ENCODE measurements at places on chromosomes 5 and 9. TPM values are rescaled to one million over a fixed set of nuclear protein-coding genes. Genes with fewer than 3 reads are reported as not detected.

GRCh38 chr5:143186623-143187022, 216.9 kb downstream of the NR3C1 start:
- DNase-seq = no peak

DNA sequence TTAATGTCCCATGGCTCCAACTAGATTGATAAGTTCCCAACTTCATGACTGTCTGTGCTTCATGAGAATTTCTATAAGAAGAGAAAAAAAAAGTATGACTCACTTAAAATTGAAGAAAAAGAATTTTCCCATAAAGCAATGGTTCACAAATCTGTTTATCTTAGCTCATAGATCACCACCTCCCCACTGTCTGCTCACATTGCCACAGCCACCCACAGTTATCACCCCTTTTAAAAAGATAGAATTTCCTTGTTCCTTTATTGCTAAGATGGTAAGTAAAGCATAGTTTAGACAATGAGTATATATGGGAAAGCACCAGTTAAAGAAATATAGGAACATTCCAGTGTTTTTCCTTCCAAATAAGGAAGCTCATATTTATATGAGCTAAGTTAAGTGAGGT, 67.1 kb downstream of the ALDH7A1 start:
- DNase-seq = no peak

- no peak for DNase-seq
These were observed 124.7 kb upstream of the LIFR start for GRCh38 chr5:38681029-38681706.

DNA sequence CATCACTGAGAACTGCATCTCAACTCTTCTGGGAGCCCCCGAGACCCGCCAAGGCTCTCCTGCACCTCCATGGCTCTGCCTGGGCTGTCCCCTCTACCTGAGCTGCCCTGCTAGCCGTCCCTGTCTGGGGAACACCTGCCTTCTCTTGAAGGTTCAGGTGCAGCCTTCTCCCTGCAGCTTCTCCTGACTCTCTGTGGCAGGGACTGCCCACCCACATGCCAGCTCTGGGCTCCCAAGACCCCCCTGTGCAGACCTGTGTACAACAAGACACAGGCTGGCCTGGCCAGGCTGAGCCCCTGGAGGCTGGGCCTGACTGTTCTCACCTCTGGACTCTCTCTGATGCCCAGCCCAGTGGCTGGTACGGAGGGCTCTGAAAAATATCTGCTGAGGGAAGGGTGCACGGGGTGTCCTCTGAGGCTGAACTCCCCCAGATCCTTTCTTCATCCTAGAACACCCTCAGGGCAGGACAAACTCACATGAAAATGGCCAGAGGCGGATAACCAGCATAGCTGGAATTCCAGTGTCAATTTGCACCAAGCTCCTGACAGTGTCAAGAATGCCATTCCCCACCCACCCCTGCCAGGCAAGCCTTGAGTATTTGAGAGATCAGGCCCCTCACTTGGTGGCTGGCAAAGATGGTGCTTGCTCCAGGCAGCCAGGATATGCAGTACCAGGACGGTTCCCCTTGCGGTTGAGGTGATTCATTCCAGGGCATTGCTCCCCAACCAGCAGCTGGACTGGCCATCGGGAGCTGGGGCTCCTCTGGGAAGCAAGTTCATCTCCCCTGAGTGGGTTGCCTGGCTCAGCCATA, 40.9 kb upstream of the SLC25A51 start:
- DNase-seq = peak; percentile 11

GRCh38 chr5:9498541-9499497, 47.1 kb downstream of the SEMA5A start:
- no peak for DNase-seq

DNA sequence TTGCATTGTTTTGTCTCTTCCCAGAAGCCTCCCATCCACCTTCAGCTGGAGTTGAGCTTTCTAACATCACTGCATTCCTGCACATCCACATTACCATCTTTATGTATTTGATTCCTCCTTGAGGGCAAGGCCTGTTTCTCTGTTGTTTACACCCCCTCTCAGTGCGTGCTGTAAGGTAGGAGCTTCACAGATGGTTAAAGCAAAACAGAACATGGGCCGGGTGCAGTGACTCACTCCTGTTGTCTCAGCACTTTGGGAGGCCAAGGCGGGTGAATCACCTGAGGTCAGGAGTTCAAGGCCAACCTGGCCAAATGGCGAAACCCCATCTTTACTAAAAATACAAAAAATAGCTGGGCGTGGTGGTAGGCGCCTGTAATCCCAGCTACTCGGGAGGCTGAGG, 110.9 kb downstream of the KCNIP1 start:
- DNase-seq = no peak

- no peak for DNase-seq
These were observed 175.7 kb downstream of the ARHGEF28 start for GRCh38 chr5:73801686-73802085.

GRCh38 chr9:3525096-3525835, 535 bp downstream of the RFX3 start:
- DNase-seq = no peak

DNA sequence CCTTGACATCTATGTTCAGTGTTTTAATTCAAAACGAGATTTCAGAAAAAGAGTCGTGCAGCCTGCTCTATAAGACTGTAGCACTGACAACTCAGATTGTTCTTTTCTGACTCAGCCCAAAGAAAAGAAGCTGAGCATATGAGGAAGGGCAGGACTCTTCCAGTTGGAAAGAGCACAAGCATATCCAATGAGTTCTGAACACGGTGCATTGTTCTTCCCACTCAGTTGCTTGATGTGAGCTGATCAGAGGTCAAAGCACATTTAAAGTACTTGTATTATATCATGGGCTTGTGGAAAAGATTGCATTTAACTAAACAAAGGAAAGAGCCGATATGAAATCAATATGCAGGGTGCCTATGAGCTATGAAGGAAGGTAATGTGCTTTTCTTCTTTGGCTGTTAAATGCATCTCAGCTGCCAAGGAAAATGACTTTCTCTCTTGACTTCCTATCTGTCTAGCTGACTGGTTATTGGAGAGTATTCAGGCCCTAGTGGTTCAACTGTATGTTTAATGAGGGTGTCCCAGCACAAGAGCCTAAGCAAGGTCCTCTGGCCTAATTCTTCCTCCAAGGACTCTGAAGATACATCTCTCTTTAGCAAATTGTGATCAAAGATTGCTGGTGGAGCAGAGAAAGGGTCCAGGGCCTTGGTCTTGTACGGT, 226.6 kb upstream of the PPP1R2B start:
- DNase-seq = no peak

- DNase-seq = no peak
These were observed 6.9 kb upstream of the NR5A1 start for GRCh38 chr9:124514125-124514524.

- no peak for DNase-seq
These were observed 154.5 kb downstream of the ARSB start for GRCh38 chr5:78830528-78831046.

GRCh38 chr9:137321726-137322361, 19.8 kb upstream of the NRARP start:
- no peak for DNase-seq

DNA sequence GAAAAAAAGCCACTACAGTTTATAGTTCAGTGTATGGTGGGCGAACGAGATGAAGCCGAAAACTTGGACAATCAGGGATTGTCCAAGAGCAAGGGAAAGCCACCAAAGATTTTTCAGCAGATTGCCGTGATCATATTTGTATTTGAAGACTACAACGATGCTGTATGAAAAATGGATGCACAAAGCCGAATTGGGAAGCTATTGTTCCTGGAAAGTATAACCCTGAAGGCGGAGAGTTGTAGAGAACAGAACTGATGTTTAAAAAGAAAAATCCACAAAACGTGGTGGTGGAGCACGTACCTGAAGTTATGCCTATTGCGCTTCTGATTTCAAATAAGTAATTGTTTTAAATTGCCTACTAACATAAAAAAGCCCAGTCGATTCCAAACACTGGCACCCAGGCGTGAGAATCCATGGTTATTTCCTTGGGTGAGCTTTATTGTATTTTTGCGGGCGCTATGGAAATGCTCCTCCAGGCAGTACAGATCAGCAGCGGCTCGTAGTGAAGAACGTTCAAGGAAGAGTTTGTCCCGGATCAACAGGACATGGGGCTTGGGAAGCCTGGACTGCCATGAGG, 772 bp upstream of the TARS1 start:
- DNase-seq = no peak

- DNase-seq = no peak
These were observed 9.3 kb downstream of the PCDHGA12 start for GRCh38 chr5:141439411-141440141.

Gene ANKDD1B
- 0.46 TPM for total RNA-seq

Gene PCDHGA6
- total RNA-seq = 4.9 TPM

Gene PCDHGA8
- 4.0 TPM for total RNA-seq

Gene EDIL3
- 3.2 TPM for total RNA-seq

Gene CCNO
- 0.14 TPM for total RNA-seq

Gene ALDOB
- 0.40 TPM for total RNA-seq

Gene DEPDC1B
- total RNA-seq = 0.24 TPM

Gene LRRC19
- total RNA-seq = not detected

Gene PTPN3
- total RNA-seq = 5.0 TPM

Gene CKMT2
- 1,016 TPM for total RNA-seq

Gene TLE1
- total RNA-seq = 16.2 TPM

Gene PCDHA1
- total RNA-seq = not detected

Gene ST8SIA4
- 4.1 TPM for total RNA-seq

Gene PCDHB2
- total RNA-seq = 1.9 TPM

Gene S1PR3
- 37.2 TPM for total RNA-seq

Gene UNC13B
- total RNA-seq = 23.4 TPM

Gene TMEFF1
- total RNA-seq = 0.15 TPM

All from right cardiac atrium (tissue), 5 donors.